ENCODE measurements at places on chromosomes 1 and 21.

DNA sequence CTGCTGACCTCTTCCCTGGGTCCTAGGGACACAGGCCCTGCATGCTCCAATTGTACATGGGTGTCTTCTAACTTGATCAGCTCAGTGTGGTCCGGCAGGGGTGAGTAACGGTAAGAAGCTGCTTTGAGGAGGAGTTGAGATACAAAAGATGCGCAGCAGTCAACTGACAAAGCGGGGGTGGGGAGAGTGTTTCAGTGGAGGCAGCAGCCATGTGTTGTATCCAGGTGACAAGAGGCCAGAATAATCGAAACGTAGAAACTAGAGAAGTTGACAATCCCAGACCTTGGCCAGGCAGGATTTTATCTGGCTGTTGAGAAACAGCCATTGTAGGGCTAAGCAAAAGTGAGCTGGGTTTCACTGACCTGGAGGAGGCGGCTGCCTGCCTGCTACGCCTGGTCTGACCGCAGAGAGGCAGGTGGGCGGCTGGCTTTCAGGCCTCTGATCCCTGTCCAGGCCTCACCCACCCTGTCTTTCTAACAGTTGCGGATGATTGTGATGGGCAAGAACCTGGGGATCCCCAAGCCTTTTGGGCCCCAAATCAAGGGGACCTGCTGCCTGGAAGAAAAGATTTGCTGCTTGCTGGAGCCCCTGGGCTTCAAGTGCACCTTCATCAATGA, 28.8 kb downstream of the PADI6 start:
- no peak for DNase-seq

GRCh38 chr1:26177182-26177684, at the start of gene CNKSR1:
Gene CNKSR1 (plus strand): TSS chr1:26177491. CDS start chr1:26177548, 57 bp downstream.
- no peak for DNase-seq

DNA sequence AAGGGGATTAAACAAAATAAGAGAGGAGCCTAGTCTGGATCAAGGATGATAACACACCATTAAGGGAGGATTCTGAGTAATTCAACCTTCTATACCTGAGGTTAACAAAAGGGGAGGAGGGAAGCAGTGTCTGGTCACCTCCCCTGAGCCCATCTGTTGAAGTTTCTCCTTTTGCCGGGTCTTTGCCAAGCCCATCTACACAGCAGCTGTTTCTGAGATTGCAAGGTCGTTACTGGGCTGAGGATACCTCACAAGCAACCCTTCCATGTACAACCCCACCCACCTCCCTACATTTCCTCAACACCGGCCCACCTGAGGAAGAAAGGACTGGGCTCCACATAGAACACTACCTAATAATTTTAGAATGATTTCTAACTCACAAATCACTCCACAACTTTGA, 26.3 kb downstream of the LRRC52 start:
- no peak for DNase-seq

DNA sequence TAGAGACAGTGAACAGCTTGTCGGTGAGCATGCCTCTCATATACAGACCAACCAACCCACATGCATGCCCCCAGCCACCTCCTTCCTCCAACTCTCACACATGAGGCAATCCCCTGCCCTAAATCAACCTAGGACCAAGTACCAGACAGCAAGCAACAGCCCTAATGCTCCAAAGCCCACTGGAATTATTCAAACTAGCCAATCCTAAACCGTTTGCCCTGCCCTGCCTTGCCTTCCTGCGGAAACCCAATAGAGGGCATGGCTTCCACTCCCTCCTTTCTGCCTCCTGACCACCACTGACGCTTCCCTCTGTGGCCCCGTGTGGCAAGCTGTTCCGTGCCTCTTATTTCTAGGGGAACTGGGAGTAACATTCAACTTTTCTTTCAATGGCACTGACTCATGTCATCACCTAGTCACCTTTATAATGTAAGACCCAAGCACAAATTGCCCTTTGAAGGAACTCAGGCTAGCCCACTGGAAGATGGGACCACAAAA, 129.3 kb upstream of the GJB5 start:
- DNase-seq = no peak

Data from T-helper 1 cell (primary cell).